Tracheal epithelial cell (primary cell): ENCODE measurements at places on chromosomes 4 and X. TPM values are rescaled to one million over a fixed set of nuclear protein-coding genes. Genes with fewer than 3 reads are reported as not detected.

The OPRPN gene
- total RNA-seq = not detected in 2 replicates

The RRAGB gene
- total RNA-seq = 21.0 and 22.8 TPM in 2 replicates

The STPG2 gene
- total RNA-seq = under 0.01 and 0.24 TPM in 2 replicates

The ASB11 gene
- not detected in 2 replicates for total RNA-seq

The NPY1R gene
- 0.96 TPM in 1 of 2 replicates, not detected in the other for total RNA-seq

The RIBC1 gene
- total RNA-seq = 0.43 and 0.48 TPM in 2 replicates

The CPEB2 gene
- 11.3 and 13.3 TPM in 2 replicates for total RNA-seq

The SGCB gene
- 9.0 and 9.2 TPM in 2 replicates for total RNA-seq

The SPANXN4 gene
- not detected in 2 replicates for total RNA-seq

The TCEANC gene
- total RNA-seq = 1.7 and 1.9 TPM in 2 replicates
